ENCODE measurements at places on chromosomes 13 and 19.

GRCh38 chr13:58950911-58951310 lies 1212.8 kb downstream of the DIAPH3 start:
- DNase-seq = no peak

DNA sequence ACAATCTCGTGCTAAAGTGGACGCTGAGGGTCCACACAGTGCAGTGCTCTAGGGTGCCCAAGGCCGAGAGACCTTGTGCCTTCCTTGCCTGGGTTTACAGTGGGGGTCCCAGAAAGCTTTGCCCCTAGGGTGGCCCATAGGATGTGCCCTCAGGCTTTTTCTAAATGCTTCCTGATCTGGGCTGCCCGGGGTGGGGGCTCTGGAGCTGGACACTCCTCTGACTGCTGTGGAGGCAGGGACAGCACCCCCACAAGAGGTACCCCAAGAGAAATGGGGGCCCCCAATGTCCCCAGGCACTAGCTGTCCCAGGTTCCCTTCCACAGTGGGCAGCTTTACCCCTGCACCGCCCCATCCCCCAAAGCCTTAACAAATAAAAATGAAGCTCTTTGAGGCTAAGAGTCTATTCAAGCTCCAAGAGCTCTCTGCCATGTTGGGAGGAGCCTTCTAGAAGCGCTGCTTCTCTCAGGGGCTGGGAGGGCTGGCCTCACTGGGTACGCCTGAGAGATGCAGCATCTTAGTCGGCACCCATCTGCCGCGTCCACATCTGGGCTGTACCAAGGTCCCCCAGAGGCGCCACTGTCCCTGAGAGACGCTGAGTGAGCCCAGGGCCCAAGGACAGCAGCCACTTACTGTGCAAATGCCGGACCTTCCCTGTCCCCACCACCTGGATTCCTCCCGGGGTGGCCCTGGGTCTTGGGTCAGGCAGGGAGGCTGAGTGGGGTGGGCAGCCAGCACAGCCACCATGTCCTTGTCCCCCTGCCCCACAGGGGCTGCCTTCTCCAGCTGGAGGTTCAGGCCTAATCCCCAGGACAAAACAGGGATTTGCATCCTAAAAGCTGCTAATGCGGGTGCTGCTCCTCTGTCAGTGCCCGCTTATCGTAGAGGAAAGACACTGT lies 27.4 kb downstream of the CEBPA start:
- DNase-seq = no peak

DNA sequence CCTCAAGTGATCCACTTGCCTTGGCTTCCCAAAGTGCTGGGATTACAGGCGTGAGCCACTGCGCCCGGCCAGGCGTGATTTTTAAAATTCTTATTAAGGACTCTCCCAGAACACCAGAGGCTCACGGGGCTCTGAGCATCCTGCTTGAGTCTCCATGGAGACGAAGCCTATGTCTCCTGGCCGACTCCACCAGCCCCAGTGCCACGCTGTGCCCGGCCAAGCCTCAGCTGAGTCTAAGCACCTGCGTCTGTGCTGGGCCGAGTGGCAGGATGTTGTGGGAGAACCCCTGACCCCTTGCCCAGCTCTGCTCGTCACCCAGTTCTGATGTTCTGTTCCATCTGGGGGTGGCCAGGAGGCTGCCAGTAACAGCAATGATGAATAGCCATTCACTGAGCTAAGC lies 3.9 kb upstream of the CELF5 start:
- DNase-seq = no peak

DNA sequence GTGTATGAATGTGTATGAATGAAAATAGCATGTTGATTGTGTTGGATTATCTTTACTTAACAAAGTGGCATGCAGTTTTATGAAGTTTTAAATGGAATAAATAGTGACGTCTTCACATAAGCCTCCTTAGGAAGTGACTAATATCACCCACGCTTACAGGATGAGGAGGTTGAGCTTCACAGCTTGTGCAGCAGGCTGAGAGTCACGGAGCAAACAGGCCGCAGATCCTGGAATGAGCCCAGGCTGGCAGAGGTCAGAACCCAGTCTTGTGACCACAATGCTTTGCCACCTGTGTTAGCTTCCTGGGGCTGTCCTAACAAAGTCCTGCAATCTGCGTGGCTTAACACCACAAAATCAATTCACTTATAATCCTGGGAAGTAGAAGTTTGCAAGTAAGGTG lies 20.8 kb downstream of the LAIR2 start:
- DNase-seq = no peak

DNA sequence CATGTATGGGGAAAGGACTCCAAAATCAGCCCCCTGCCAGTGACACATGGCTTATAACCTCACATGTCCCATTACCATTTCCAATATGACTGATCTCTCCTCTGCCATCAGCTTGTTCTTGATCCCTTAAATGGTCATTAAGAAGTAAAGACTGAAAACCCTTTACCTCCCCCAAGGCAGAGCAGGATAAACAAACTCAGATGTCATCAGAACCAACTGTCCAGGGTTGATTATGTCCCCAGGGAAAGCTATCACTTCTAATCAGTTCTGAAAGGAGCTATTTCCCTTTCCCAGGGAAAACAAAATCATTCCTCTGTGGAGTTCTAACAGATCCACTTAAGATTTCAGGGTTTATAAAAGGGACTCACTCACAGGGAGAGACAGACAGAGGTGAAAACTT lies 350.9 kb downstream of the SUCLA2 start:
- DNase-seq = no peak

GRCh38 chr13:76846363-76846762 lies 39.8 kb downstream of the KCTD12 start:
- no peak for DNase-seq

Data from activated T-helper 1 cell treated with anti-CD3 and anti-CD28 coated beads, Interleukin-2, amount 50 U/mL, for 16 hours (primary cell).